ENCODE measurements at places on chromosomes 5 and 9. TPM values are rescaled to one million over a fixed set of nuclear protein-coding genes. Genes with fewer than 3 reads are reported as not detected.

The FGD3 gene
- 13.4 TPM for total RNA-seq

GRCh38 chr5:72301557-72301956, 18.5 kb downstream of the MRPS27 start:
- no peak for DNase-seq

GRCh38 chr5:132487841-132488555, 2.6 kb downstream of the IRF1 start:
- DNase-seq = no peak

GRCh38 chr9:123268199-123268464, 254 bp downstream of the STRBP start:
- DNase-seq = no peak

DNA sequence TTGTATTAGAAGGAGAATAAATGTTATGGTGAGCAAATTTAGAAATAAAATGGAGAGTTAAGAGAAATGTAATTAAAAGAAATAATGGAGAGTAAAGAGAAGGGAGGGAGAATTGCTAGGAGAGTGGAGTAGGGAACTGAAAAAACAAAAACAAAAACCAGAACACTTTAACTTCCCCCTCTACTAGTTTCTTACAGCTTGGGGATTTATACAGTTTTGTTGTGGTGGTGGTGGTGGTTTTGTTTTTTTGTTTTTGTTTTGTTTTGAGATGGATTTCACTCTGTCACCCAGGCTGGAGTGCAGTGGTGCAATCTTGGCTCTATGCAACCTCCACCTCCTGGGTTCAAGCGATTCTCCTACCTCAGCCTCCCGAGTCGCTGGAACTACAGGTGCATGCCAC, 322.4 kb downstream of the TMEM167A start:
- DNase-seq = no peak

- DNase-seq = no peak
Observed at GRCh38 chr9:8652255-8652654, 852.7 kb upstream of the DMAC1 start.

All from aorta (tissue), 5 donors.